ENCODE measurements at places on chromosomes 11 and 22.

GRCh38 chr11:73176874-73177155 is 34.7 kb upstream of the FCHSD2 start:
- DNase-seq = no peak

- DNase-seq = no peak
Measured at GRCh38 chr22:40430991-40431390, 60.6 kb downstream of the SGSM3 start.

- no peak for DNase-seq
Measured at GRCh38 chr11:64560139-64560771, 30.8 kb upstream of the SLC22A12 start.

- no peak for DNase-seq
Measured at GRCh38 chr11:35618497-35619115, 346 bp downstream of the FJX1 start.

- DNase-seq = no peak
Measured at GRCh38 chr11:729492-730074, 17.7 kb upstream of the TALDO1 start.

DNA sequence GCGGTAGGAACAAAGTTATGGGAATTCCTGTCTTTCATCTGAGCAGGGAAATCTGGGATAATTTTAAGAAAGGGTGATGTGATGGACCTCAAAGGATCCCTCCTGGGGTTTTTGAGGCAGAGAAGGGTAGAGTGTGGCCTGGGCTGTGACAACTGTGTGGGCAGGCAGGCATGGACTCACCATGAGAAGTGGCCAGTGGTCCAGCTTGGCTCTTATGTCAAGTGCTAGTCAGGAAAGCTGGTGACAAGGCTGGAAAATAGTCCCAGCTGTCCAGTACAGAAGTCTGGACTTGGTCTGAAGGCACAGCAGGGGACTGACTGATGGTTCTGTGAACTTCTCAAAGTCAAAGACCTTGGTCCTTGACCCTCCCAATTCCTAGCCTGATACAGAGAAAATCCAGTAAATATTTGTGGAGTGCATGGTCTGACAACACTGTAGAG is 1.7 kb downstream of the PPFIBP2 start:
- DNase-seq = no peak

DNA sequence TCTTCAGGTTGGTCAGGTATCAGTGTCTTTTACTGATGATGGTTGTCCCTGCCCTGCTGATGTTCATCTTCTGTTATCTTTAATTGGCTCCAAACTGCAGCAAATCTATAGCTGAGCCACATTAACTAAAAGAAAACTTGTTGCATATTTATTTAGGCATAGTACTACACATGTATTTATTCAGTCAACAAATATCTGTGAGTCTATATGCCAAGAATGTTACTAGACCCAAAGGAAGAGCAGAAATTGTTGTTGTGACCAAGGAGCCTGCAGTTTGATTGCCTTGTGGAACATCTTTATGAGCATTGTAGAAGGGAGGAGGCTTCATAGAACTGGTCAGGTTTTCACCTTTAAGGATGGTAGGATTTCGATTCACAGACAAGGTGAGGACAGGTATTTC is 10.1 kb downstream of the BMAL1 start:
- no peak for DNase-seq

DNA sequence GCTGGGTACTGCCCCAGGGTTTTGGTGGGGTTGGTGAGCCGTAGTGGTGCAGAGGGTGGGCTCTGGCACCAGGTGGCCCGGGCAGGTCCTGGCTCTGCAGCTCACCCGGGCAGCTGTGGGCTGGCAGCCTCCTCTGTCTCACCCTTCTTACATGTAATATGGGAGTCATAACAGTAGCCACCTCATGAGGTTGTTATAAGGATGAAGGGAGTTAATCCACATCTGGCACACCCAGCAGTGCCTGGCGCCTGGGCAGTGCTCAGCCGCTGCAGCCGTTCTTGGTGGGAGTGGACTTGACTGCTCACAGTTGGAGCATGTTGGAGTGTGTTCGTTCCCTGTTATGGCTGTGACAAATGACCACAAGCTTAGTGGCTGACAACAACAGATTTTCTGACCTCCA is 28.7 kb downstream of the IGHMBP2 start:
- DNase-seq = no peak
